ENCODE measurements at places on chromosomes 6 and 20. TPM values are rescaled to one million over a fixed set of nuclear protein-coding genes. Genes with fewer than 3 reads are reported as not detected.

DNA sequence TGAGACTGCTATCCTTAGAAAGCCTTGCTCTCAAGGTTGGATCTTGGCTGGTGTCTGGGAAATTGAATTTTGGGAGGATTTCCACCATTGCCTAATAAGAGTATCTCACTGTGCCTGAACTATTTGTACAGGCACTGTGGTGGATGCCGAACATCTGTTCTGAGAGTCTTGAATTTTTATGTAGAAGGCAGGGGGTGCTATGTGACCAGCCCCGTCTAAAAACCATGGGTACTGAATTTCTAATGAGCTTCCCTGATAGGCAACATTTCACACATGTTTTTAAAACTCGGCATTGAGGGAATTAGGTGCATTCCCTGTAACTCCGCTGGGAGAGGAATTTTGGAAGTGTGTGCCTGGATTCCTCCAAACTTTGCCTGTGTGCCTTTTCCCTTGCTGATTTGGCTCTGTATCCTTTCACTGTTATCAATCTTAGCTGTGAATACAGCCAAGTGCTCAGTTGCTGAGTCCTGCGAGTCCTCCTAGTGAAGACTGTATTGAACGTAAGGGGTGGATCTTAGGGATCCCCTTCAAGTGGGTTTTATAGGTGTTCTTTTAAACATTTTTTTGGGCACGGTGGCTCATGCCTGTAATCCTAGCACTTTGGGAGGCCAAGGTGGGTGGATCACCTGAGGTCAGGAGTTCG lies 27.6 kb upstream of the SCAF8 start:
- DNase-seq: no peak

DNA sequence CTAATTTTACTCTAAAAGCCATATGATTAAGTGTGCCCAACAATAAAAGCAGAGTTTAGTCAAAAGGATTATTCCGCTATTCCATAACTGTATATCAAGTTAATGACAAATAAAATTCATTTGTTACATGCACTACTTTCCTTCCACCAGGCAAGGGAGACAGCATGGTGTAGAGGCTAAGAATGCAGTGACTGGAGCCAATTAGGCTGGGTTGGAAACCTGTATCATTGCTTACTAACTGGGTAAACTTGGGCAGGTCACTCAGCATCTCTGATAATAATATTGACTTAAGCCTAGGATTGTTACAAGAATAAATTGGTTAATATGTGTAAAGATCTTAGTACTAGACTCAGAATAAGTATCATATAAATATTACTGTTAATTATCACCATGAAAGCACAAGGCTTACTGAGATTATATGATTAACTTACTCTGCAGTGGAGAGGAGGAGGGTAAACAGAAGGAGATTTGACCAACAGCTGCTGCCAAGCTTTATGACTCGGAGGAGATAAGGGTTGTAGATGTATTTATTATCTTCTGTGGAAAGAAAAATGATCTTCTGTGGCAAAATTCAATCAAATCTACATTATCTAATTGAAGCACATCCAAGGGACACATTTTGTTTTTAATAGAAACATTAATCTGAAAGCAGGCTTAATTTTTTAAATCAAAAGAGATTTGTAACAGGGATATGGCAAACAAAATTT lies 1459.9 kb downstream of the GRIK2 start:
- no peak for DNase-seq

DNA sequence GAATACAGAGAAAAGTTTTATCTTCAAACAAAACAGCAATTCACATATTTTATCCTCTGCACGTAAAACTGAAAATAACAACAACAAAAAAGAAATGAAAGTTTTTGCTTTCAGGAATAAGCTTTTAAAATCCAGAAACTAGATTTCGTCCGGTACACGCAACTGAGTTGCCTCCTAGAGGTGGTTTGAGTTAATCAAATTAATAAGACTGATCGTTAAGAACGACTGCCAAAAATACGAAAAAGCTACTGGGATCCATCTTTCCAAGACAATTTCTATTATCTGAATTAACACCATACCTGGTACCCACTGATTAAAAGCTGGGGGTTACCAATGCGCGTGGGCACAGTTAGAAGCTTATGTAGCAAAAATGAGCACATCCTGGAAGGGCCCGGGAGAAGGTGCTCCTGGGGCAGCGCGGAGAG lies 669 bp downstream of the PDCD2 start:
- DNase-seq: no peak

DNA sequence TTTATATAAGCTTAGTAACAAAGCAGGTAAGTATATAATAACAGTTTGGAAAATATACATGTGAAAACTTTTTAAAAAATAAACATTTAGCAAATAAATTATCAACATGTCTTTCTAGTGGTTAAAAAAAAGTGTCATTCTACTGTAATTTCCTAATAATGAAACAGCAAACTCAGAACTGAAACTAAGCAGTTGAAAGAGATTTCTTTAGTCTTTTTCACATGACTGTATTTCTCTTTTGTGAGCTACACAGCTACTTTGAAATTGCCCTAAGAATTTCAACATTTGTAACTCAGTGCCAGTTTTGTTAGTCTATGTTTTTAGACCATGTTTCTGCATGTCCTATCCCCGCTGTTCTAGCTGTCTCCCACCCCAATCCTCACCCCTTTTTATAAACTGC lies 28.4 kb upstream of the SDHAF4 start:
- no peak for DNase-seq

GRCh38 chr6:17884498-17885478 lies 102.6 kb downstream of the KIF13A start:
- DNase-seq: no peak

- DNase-seq: no peak
These were observed 355.1 kb upstream of the ADGRB3 start for GRCh38 chr6:68279793-68280557.

DNA sequence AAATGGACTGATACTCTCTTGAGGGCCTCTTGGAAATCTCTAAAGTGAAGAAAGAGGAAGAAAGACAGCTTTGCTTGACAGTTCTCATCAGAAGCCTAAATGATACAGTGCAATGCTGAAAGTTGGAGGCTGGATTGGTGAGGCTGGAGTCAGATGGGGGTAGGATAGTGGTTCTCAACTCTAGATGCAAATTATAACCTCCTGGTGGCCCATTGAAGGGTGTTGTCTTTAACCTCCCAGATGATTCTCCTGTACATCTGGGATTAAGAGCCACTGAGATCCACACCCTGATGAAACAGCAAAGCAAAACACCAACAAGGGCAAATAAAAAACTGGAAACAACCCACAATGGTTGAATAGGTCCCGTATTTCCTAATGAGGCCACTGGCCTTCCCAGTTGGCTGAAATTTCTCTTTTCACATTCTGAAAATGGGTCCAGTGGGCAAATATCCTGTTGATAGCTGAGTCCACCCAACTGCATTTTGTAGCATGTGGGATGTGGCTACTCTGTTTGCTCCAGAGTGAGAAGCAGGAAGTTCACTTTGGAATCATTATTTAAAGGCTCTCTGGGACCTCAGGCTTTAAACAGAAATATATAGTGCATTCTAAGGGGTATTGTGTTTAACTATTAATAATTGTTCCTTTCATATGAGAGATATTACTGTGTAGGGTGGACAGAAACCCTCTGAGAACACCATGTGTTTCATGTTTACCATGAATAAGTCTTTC lies 208.1 kb downstream of the SOX4 start:
- DNase-seq: no peak

- peak; percentile 67 for DNase-seq
These were observed 24.9 kb upstream of the VEGFA start for GRCh38 chr6:43744931-43745727.

- no peak for DNase-seq
These were observed 8.4 kb downstream of the DTD1 start for GRCh38 chr20:18596270-18596669.

DNA sequence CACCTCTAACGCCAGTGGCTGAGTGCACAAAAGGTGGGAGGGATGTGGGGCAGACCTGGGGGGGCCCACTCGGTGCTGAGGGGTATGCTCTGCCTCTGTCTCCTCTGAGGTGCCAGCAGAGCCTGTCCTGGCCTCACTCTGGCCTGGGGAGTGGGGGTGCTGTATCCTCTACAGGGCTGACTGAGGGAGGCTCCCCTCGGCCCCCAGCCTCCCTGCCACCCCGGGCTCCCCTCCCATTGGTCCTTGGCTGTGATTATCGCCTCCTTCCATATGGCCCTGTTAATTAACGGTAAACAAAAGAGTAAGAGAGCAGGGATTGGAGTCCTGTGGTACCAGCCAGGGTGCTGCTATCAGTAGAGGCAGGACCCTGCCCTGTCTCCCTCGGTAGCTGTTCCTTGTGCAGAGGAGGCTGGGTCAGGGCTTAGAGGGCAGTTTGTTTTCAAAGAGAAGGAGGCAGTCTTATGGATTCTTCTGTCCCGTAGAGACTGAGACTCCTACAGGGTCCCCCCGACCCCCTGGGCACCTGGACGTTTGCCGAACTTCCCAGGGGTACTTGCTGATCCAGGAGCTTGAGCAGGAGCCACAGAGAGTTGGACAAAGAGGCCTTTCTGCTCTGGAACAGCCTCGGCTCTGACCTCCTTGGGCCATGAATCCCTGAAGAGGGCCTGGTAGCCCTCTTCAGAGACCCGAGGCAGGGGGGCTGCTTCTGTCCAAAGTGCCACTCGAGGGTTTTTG lies 1.8 kb downstream of the MYT1 start:
- no peak for DNase-seq

- no peak for DNase-seq
These were observed 49.0 kb upstream of the CDYL start for GRCh38 chr6:4727217-4727616.

- no peak for DNase-seq
These were observed 301.8 kb downstream of the KIF16B start for GRCh38 chr20:16271450-16271849.

DNA sequence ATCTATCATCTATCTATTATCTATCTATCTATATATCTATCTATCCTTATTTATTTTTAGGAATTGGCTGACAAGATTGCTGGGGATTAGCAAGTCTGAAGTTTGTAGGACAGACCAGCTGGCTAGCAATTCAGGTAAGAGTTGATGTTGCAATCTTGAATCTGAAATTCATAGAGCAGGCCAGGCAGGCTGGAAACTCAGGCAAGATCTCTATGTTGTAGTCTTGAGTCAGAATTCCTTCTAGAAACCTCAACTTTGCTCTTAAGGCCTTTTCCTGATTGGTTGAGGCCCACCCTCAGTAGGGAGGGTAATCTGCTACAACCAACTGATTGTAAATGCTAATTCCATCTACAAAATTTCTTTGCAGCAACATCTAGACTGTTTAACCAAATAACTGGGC lies 19.2 kb downstream of the MAPK13 start:
- no peak for DNase-seq

DNA sequence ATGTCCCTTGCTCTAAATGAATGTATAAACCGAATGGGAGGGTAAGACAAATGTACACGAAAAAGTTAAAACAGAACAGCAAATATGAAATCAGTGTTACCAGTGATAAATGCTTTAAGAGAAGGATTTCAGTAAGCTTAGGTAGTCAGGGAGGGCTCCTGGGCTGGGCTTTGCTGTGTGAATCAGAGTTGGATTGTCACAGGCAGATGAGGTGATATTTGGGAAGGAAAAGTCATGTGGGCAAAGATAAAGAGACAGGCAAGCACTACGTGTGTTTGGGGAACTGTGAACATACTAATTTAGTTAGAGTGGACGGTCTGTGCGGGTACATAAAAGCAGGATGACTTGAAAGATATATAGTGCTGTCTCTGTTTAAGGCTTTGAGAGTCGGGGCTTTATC lies 114.8 kb downstream of the CRYBG1 start:
- DNase-seq: no peak

GRCh38 chr20:40682104-40682981 lies 6.7 kb downstream of the MAFB start:
- no peak for DNase-seq

DNA sequence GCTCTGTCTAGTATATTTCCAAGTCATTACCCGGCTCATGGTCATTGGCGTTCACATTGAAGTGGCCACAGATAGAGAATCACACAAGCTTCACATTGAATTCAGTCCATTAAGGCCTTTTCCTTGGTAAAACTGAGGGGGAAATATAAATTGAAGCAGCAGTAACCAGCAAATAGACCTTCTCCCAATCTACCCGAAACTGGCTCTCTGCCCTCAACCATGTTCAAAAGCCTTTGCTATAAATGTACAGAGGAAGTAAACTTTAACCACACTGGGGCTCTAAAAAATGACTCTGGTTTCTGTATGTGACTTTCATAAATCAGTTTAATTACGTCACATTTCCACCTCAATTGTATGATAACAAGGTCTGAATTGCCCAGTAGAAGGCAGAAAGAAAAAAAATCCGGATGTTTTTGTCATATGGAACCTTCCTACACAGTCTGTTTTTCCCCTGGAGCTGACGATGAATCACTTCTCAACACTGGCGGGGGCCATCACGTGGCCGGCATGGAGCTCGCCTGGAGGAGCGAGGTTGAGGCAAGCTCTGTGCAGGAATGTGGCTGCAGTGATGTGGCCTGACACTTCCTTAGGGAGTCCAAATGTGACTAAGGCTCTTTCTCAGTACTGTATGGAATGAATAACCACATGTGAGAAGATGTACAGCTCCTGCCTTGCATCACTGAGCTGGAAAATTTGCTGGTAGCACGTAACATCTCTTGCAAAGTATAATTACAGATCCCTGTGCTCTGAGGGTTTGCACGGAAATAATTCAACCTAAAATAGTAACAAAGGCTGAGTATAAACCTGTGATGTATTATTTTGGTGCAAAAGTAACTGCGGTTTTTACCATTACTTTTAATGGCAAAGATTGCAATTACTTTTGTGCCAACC lies 58.6 kb upstream of the SNX9 start:
- peak; percentile 93 for DNase-seq

GRCh38 chr6:145147559-145147958 lies 587.8 kb downstream of the EPM2A start:
- DNase-seq: no peak

GRCh38 chr20:16678779-16679178 lies 51.0 kb upstream of the SNRPB2 start:
- DNase-seq: no peak

GRCh38 chr6:41371992-41372831 lies 36.8 kb downstream of the NCR2 start:
- DNase-seq: no peak

DNA sequence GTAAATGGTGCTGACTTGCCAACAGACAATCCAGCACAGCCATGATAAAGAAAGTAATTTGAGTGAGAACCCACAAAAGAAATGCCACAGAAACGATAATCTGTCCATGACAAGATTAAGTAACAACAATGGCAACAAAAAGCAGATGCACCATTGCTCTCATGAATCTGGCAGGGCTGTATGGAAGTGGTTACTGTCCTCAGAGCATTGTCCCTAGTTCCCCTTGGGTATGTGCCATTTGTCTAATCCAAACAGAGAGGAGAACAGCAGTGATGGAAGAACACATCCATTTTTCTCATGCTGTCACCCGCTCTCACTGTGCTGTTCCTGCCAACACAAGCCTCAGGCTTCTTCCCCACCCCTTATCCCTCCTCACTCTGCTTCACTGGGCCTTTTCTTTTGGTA lies 65.8 kb downstream of the REV3L start:
- no peak for DNase-seq

- no peak for DNase-seq
These were observed 163.4 kb upstream of the SIM1 start for GRCh38 chr6:100627911-100628758.

GRCh38 chr6:79635232-79635543 lies 4.1 kb downstream of the SH3BGRL2 start:
- DNase-seq: no peak

The HLA-DQB2 gene
- 2.0 TPM for total RNA-seq

The ZSCAN16 gene
- total RNA-seq: 5.3 TPM

The C6orf141 gene
- total RNA-seq: 1.6 TPM

The JPH2 gene
- total RNA-seq: 130 TPM

The BHLHE23 gene
- total RNA-seq: not detected

The YIPF3 gene
- 61.3 TPM for total RNA-seq

The DPPA5 gene
- total RNA-seq: not detected

Measured in posterior vena cava (tissue), 2 donors.